ENCODE measurements at places on chromosomes 2 and 18. TPM values are rescaled to one million over a fixed set of nuclear protein-coding genes. Genes with fewer than 3 reads are reported as not detected.

CYB5A gene
- total RNA-seq, result 43.5 TPM

ACTG2 gene
- total RNA-seq, result not detected

GMCL1 gene
- 75.3 TPM for total RNA-seq

CNDP1 gene
- total RNA-seq, result not detected

OR6B2 gene
- not detected for total RNA-seq

GPR35 gene
- 1.9 TPM for total RNA-seq

NPAS2 gene
- total RNA-seq, result not detected

KCNIP3 gene
- not detected for total RNA-seq

DNA sequence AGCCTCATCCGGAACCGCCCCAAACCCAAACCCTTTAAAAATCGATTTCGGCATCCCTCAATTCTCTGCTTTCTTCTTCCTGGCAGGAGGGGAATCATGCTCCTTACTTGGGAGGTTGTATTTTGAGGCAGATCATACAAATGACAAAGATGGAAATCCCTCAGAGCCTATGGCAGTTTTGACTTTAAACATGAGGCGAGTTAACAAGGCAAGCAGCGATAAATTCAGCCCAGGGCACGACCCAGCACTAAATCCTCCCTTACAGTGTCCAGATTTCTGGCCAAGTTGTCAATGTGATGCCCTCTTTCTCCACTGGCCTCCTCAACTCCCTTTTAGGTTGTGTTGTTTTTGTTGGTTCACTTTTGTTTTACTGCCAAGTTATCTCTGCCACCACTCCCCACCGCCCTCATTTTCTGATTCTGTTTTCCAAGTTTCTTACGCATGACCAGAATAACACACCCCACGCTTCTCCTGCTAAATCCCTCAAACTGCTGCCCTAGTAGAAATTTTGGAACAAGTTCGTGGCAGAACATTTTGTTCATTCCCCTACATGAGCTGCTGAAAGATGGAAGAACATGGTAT is 68.3 kb downstream of the CTAGE1 start:
- no peak for DNase-seq
- no peaks in the 10 kb centered on the region for H3K4me1 ChIP-seq
- H3K36me3 ChIP-seq, result no peaks in the 10 kb centered on the region
- H3K27me3 ChIP-seq, result no peaks in the 10 kb centered on the region
- H3K4me3 ChIP-seq, result no peak overlapping the region

GRCh38 chr2:8803658-8804379 is 33.6 kb downstream of the KIDINS220 start:
- no peak overlapping the region for H3K27ac ChIP-seq
- H3K4me3 ChIP-seq, result no peak overlapping the region
- DNase-seq, result peak; percentile 58
- peaks cover 6% of the 10 kb centered on the region for H3K4me1 ChIP-seq
- no peaks in the 10 kb centered on the region for H3K27me3 ChIP-seq

DNA sequence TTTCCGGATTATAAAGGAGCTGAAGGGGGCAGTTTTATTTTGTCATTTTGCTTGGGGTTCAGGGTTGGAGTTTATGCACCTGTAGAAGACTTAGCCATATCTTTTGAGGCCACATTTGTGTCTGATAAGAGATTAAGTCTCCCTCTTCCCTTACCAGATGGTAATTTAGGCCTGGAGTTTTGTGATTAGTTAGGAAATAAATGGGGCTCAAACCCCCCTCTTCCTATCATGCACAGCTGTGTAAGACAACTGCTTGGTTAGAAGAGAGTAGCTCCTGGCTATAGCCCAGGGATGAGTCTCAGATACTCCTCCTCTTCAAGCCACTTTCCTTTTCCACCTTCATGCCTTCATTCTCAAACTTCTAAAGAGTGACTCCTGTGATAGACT is 802 bp upstream of the SAP130 start:
- no peaks in the 10 kb centered on the region for H3K36me3 ChIP-seq
- 0 out of 2 replicates have a peak, but pooled peaks cover 4% of the 10 kb centered on the region for H3K27me3 ChIP-seq
- no peak overlapping the region for H3K27ac ChIP-seq

DNA sequence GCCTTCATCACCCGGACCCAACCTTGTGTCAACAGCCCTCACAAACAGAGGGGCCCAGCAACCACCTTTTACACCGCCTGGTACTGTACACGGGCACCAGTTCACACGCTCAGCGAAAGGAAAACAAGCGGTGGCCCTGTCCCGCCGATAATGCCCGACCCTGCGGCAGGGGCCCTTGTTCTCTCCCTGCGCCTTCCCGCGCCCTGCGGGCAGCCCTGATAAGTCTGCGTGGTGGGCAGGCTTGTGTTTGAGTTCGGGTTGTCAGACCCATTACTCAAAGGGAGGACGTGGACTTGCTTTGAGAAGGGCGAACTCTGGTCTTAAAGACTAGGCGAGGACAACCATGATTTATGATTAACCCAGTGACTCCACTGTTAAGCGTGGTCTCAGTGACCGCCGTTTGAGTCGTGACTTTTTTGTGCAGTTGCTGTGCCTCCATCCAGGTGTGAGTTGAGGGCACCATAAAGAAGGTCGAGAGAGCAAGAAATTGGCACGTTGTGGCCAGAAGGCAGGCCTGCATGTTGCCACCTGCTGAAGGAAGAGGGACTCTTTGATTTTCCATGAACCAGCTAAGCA is 167.4 kb upstream of the GATA6 start:
- no peaks in the 10 kb centered on the region for H3K27me3 ChIP-seq

DNA sequence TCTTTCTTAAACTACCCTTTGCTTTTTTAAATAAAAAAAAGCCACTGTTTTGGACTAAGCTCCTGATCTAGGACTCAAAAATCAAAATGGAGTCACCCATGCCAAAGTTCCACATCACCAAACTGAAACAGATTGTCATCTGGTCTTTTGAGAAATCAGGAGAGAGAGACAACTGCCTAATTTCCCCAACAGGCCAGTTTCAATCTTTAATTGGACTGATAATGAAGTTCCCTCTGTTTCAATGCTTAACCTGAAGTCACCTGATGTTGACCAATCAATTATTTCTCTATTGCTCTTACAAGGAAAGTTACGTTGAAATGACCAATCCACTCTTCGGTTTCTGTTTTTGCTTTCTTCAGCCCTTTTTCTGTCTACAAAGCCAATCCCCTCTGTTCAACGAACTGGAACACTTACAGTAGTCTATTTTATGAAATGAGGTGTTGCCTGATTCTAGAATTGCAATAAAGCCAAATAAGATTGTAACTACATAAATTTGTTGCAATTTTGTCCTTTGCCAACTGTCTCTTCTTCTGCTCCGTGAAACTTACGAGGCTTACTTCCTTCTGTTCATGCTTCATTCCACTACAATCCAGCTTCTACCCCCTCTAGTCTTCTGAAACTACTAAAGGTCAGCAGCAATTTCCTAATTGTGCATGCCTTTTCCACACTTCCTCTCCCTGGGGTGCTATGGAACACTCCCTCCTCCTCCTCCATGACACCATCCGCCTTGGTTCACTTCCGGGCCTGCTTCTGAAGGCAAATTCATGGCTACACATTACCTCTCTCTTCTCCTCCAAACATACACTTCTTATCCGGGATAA is 95.2 kb upstream of the CD302 start:
- H3K36me3 ChIP-seq, result no peaks in the 10 kb centered on the region
- no peak overlapping the region for H3K27ac ChIP-seq
- H3K4me1 ChIP-seq, result no peaks in the 10 kb centered on the region
- DNase-seq, result no peak

DNA sequence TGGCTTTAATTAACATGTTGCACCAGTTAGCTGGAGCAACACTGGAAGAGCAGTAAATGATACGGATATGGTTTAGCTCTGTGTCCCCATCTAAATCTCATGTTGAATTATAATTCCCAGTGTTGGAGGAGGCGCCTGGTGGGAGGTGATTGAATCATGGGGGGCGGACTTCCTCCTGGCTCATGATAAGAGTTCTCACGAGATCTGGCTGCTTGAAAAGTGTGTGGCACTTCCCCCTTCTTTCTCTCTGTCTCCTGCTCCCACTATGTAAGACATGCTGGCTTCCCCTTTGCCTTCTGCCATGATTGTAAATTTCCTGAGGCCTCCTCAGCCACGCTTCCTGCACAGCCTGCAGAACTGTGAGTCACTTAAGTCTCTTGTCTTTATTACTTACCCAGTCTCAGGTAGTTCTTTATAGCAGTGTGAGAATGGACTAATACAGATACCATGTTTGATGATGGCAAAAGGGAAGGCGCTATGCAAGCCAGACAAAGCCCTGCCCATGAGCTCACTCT is 963.6 kb downstream of the SOCS6 start:
- H3K4me3 ChIP-seq, result no peak overlapping the region
- DNase-seq, result no peak
- H3K36me3 ChIP-seq, result no peaks in the 10 kb centered on the region
- no peak overlapping the region for H3K27ac ChIP-seq
- H3K27me3 ChIP-seq, result no peaks in the 10 kb centered on the region

DNA sequence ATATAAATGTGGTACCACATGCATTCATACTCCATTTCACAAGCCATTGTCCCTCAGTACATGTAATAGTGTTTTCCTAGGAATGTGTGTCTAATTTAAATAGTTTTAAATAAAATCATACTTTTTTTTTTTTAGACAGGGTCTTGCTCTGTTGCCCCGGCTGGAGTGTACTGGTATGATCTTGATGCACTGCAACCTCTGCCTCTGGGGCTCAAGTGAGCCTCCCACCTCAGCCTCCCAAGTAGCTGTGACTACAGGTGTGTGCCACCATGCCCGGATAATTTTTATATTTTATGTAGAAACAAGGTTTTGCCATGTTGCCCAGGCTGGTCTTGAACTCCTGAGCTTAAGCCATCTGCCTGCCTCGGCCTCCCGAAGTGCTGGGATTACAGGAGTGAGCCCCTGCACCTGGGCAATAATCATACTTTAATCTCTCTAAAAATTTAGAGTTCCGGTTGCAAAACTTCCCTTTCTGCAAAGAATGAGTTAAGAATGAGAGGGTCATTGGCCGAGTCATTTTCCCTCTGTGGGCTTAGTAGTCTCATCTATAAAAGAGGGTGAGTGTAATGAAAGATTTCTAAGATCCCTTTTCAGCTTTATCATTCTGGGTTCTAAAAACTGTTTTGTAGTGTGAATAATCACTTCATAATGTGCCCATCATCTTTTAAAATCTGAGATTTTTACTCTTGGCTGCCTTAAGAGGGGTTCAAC is 116.0 kb upstream of the PELI1 start:
- no peak overlapping the region for H3K27ac ChIP-seq
- peaks cover 8% of the 10 kb centered on the region for H3K4me1 ChIP-seq
- DNase-seq, result no peak
- H3K36me3 ChIP-seq, result no peaks in the 10 kb centered on the region

DNA sequence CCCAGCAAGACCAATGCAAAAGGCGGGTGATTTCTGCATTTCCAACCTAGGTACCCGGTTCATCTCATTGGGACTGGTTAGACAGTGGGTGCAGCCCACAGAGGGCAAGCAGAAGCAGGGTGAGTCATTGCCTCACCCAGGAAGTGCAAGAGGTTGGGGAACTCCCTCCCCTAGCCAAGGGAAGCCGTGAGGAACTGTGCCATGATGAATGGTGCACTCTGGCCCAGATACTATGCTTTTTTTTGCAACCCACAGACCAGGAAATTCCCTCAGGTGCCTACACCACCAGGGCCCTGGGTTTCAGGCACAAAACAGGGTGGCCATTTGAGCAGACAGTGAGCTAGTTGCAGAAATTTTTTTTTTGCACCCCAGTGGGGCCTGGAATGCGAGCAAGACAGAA is 662.6 kb upstream of the ACVR2A start:
- H3K36me3 ChIP-seq, result no peaks in the 10 kb centered on the region
- no peak for DNase-seq
- H3K4me3 ChIP-seq, result no peak overlapping the region
- H3K27ac ChIP-seq, result no peak overlapping the region

- no peaks in the 10 kb centered on the region for H3K4me1 ChIP-seq
- no peak overlapping the region for H3K4me3 ChIP-seq
- no peak overlapping the region for H3K27ac ChIP-seq
Measured at GRCh38 chr2:155895016-155895415, 437.5 kb downstream of the NR4A2 start.

DNA sequence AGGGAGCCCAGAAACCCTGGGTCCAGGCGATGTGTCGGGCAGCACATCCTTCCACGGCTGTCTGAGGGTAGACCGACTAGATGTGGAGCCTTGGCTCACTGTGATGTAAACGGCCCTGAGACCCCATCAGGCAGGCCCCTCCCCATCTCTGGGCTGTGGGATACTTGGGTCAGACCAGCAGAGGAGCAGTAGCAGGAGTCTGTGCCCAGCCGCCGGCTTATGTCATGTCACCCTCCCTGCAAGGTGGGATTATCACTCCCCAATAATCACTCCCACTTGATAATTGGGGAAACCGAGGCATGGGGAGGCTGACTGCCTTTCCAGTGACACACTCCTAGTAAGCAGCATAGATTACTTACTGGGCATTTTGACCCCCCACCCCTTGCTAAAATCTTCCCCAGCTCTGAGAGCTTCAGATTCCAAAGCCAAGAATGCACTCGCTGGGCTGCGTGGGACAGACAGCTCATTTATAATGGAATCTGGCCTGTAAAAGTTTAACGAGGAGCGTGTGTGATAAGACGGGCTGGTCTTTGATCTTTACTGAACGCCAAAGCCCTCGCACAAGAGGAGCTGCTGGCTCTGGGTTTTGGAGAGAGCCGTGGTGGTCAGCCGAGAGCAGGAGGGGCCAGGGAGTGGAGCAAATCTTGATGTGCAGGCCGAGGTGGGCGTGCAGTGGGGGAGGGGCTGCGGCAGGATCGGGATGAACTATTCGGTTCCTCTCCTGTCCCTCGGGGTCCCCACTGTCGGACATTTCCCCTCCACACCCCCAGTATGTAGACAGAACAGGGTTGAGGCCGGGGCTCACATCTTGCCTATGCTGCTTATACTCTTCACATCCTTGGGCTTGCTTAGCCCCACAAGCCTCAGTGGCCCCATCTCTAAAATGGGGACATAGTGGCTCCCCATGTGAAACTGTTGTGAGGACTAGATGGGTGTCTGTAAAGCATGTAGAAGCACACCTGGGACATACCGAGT is 200.0 kb downstream of the GLI2 start:
- H3K27ac ChIP-seq, result no peak overlapping the region
- no peaks in the 10 kb centered on the region for H3K27me3 ChIP-seq
- no peaks in the 10 kb centered on the region for H3K4me1 ChIP-seq
- no peak overlapping the region for H3K4me3 ChIP-seq

DNA sequence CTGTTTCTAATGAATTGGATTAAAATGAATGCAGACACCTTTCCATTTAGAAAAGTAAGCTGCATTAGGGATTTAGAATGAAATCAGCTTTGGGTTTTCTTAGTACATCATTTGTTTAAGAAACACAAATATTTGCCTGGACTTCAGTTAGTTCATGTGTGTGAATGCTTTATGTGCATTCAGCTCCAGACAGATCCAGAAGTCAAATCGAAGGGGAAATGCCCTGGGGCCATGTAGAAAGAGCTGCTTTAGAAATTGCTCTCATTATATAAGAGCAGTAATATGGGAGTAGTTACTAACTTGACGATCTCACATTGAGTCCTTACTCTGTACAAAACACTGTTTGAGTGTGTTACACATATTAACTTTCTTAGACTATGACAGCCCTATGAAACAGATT is 88.0 kb upstream of the TTC39C start:
- no peaks in the 10 kb centered on the region for H3K36me3 ChIP-seq
- no peak for DNase-seq
- H3K4me3 ChIP-seq, result no peak overlapping the region
- no peak overlapping the region for H3K27ac ChIP-seq
- no peaks in the 10 kb centered on the region for H3K27me3 ChIP-seq
